Activated T-cell treated with anti-CD3 and anti-CD28 coated beads, Interleukin-2, amount 50 U/mL, for 48 hours (primary cell): ENCODE measurements at places on chromosomes 2 and 18.
A peak's percentile ranks its signal among the peaks of the same experiment; 100 is the strongest.

DNA sequence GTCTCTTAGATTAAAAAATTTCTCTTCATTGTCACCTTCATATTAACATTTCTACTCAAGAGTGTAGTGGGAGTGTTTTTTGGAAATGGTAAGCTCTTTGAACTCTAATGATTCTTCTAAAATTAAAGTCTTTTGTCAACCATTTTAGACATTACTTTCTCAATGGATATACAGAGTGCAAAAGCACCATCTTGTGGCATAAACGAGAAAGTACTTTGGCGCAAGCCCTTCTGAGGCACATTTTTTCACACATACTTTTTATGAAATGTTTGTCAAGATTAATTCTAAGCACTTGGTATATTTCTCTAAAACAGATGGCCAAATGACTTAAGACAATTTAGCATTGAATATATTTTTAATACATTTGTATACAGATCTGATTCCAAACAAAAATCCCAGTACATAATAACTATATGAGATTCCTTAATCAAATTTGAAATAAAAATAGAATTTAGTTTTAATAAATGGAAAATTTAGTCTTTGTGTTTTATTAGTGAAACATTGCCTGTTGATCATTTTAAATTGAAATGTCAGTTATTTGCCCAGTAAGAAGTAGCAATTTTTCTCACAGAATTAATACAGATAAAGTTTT is 63.3 kb upstream of the GALNT5 start:
- DNase-seq, result no peak

DNA sequence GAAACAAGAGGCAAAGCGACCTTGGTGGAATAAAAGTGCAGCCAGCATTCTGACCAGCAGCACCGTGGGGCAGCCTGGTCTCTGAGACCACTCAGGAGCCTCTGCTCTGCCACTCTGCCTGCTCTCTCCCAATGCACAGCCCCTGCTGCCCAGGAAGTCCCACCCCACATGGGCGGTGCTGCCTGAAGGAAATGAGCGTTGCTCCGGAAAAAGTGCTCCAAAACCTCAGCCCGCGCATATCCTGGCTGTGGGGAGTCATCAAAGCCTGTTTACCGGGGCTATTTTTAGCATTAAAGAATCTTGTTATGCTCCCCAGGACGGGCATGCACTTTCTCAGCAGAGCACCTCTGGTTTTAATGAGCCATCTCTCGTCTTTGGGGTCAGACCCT is 54.5 kb downstream of the EPAS1 start:
- DNase-seq, result peak; percentile 81

DNA sequence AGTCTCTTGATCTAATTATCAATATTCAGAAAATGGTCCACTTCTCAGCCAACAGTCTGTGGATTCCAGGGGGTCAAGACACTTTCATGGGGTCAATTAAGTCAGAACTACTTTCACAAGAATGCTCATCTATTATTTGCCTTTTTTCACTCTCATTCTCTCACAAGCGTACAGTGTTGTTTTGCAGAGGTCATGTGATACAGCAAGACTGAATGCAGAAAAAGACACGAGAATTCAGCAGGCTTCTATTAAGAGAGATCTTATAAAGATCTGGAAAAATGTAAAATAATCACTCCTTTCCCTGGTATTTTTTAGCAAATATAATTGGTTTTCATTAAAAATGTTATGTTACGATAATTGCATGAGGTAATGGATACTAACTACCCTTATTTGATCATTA is 8.7 kb downstream of the RPRD1A start:
- DNase-seq, result no peak

DNA sequence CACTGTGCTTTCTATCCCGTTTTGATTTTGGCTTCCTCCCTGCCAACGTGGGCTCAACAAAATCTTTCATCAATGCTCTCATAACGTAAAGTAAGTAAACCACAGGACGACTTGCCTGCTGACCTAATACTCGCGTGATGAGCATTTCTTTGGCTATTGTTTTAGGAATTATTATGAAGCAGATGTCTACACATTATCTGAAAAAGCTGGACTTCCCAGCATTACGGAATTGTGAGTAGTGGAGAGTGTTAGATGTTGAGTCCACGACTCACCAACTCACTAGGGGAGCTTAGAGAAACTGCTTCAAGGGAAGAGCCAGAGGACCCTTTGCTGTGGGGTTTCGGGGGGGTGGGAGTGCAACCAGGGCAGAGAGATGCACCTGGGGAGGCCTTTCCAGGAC is 21.9 kb downstream of the HJURP start:
- no peak for DNase-seq

- no peak for DNase-seq
Observed at GRCh38 chr2:170420961-170421687, 243.2 kb downstream of the MYO3B start.

DNA sequence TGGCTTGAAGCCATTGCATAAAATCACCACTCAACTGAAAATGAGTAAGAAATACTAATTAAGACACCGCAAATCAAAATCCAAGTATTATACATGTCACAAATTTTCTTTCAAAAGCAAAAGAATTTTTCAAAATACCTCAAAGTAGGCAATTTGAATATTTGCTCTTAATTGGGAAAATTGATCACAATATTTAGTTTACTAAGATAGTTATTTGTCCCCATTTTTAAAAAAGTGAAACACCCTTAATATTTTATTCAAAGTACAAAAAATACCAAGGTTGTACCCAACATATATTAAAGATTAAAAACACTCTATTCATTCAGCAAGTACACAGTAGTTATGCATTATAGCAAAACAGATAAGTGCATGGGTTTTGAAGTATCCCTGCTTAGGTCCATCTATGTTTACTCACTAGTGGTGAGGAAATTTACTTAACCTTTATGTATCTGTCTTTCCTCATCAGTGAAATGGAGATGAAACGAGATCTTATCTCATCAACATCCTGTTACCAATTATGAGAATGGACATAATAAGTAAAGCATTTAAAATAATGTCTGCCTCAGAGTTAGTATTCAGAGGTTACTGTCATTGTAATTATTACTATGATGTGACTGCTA is 35.1 kb downstream of the VPS54 start:
- DNase-seq, result no peak

GRCh38 chr2:72367530-72368225 is 220.0 kb upstream of the CYP26B1 start:
- no peak for DNase-seq

DNA sequence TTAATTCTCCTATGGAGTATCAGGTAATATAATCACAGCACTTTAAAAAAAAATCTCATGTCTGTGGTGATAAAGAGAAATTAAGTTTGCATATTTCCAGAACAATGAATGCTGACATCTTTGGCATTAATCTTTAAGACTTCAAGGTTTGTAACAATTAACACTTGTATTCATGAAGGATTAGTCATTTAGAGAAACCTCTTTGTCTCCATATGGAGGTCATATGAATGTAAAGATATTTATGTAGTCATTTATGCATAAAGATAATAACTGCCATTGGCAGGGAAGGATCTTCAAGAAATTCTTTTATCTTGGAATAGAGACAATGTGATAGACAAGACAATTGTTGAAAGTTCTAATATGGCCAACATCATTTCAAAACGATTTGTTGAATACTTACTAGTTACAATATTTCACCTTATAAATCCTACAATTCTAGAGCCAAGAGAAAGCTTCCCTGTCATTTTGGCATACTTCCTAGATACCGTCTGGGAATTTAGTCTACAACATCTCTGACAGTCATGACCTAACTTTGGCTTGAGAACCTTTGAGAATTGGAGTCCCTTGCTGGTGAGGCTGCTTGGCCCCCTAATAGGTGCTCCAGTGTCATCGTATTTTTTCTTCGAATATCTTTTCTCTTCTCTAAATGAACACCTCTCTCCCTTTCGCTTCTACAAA is 33.6 kb downstream of the RASGRP3 start:
- DNase-seq, result no peak

DNA sequence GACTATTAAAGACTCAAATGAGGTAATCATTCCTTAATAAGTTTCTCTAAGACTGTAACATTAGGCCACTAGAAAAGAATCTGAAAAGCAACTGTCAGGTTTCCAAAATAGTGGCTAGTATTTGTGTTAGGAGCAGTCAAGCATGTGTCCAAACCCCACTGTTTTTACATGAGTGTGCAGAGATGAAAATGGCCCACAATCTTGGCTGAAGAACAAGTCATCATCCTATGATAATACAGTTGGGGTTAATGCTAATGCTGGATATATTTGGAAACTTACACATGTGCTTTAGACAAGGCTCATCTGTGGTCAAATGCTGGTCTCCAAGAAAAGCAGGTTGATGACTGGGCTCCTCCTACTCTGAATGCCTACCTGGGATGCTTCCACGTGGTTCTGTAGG is 73.6 kb downstream of the MAIP1 start:
- no peak for DNase-seq
